ENCODE measurements at places on chromosomes 4 and X.

- DNase-seq = peak; percentile 11
Measured at GRCh38 chrX:82961129-82961528, 547.0 kb upstream of the POU3F4 start.

- DNase-seq = no peak
Measured at GRCh38 chr4:187179086-187180058, 455.7 kb upstream of the FAT1 start.

DNA sequence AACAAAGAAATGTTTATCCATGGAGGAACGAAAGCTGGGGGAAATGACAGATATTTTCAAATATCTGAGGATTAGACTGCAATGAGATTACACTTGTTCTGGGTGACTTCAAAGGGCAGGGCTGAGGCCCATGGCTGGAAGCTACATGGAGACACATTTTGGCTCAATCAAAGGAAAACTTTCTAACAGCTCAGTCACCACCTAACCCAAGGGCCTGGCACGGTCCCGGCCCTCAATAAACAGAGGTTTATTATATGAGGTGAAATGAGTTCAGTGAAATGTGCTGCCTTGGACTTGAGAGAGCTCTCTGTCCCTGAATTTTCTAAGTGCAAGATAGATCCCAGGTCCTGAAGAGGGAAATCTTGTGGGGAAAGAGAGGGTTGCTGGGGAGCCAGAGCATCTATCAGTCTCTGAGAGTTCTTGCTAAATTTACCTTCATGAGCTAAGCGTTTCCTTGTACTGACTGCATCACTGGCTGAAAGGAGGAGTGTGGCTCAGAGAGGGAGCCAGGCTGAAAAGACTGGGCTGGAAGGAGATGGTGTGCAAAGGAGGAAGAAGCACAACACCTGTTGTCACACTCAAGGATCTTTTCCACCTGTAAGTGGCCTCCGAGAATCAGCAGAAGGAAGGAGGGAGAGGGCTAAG, 2.0 kb upstream of the RIPPLY1 start:
- no peak for DNase-seq

DNA sequence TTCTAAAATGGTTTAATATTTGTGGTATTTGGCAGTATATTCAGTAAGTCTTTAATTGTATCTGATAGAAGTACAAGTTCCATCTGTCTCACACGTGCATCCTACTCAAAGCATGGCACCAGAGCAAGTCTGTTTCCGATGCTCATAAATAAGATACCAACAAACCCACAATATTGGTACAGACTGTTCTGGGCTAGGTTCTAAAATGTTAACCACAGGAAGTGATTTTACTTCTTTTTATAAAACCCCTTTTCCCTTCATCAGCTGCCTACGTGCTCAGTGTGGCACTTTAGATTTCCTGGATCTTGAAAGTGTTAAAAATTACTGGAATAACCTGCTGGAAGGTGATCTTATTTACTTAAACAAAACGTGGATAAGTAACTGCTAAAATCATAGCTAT, 165.1 kb downstream of the CFAP299 start:
- DNase-seq = no peak

GRCh38 chr4:9704551-9705332, 76.7 kb upstream of the DRD5 start:
- DNase-seq = peak; percentile 53

DNA sequence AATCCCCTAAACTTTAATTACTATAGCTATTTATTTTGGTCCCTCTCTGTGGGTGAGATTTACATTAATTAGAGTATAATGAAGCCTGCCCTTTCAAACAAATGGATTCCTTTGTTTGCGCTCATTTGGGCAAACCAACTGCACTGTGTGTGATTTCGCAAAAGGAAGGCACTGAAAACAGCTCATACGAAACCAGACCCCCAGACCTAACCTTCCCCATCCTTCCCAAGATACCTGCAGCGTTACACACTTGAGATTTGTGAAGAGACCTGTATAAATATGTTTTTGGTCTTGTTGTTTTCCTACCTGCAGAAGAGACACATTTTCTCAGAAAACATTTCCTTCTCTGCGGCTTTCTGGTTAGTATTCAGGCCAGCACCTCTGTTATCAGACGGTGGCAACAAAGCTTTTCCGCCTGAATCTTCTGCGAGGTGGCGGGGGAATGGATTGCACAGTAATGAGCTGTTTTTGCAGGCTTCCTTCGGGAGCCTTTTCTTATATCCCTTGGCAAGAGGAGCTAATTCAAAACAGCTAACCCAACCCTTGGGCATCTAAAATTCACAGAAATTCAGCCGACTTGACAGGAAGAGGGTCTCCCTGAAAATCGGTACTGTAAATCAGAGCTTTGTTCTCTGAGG, 47.6 kb downstream of the CBLL2 start:
- no peak for DNase-seq

DNA sequence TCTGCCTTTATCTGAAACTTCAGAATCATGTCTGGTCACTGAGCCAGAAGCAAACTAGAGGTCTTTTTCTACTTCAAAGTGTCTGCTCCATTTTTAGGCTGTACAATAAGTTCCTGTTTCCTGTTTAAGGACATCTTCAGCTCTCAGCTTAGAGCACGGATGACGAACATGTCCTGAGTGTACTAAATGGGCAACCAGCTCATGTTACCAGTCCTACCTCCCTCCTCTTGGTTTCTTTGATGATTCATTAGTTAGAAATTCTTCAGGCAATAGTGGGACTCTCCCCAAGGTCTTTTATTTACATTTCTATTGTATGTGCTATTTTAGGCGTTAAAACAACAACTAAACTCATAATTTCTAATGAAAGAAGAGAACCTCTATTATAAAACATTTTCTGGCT, 58.0 kb downstream of the ENPEP start:
- no peak for DNase-seq

DNA sequence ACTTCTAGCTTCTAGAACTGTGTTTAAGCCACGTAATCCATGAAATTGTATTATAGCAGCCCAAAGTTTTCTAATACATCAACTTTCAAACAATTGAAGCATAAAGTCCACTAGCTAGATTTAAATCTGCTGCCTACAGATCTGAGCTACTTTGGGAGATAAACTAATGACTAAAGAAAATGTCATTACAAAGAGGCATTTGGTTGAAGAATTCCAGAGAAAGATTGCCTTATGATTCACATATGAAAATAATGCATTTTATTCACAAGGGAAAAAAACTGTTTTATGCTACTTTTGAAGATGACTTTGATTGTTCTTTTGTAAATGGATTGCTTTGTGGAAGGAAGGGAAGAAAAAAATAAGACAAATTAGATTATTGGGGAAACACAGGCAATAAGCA, 124.1 kb upstream of the SLIT2 start:
- DNase-seq = no peak

GRCh38 chrX:31036895-31037294, 34.9 kb downstream of the FTHL17 start:
- peak; percentile 36 for DNase-seq

DNA sequence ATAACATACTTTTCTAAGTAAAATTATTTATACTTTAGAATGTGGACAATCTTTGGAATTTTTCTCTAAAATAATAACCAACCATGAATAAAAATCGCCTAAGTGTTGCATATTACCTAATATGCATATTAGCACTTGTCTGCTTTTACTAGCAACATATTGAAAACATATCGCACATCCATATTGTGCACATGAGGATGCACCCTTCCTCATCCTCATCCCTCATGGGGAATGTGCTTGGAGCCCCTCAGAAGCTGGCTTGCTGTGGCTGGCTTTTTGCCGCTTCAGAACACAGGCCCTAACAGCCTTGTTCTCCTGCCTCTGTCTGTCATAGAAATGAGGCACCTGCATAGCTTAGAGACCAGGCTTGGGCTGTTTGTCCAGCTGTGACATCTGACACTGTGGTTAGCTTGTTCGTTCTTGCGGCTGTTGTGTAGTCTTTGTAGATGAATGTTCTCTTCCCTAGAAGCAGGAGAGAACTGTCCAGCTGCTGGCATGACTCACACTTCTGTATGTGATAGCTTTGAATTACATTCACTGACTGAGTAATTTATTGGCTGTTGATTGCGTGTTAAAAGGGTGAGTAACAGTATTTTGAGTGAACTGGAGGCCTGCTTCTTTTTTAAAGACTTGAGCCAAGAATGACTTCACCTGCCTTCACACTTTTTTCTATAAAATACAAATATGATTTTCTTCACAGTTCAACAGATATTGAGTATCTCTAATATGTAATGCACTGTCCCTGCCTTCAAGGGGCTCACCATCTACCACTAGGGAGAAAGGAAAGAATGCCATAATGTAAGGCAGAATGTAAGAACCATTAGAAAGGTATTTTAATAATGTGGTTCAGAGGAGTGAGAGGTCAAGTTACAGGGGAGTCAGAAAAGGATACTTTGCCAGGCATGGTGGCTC, 81.9 kb downstream of the HMGB2 start:
- peak; percentile 17 for DNase-seq

GRCh38 chr4:36220776-36221175, 23.5 kb downstream of the ARAP2 start:
- DNase-seq = no peak

GRCh38 chr4:1057403-1057745, 45.9 kb downstream of the FGFRL1 start:
- DNase-seq = no peak

DNA sequence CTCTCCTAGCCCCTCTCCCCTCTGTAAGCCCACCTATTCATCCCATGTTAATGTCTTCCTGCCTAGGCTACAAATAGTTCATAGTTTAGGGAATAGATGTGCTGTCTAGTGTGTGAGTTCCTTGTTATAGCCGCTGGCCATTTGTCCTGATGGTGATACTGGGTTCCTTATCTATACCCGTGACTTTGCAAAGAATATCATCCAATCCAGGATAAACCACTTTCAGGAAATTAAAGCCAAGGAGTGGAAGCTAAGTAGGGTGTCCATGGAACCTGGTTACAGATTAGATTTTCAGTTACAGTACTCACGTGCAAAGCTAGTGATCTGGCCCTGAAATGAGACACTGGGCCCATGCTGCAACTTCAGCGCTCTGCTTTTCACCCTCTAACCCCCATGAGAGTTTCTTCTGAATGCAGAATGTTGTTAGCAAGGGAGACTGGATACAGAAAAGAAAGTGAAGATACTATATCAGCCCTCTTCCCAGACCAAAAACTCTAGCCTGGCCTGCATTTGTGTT, 111.4 kb downstream of the TMEM164 start:
- DNase-seq = no peak

GRCh38 chr4:187149229-187149945, 425.7 kb upstream of the FAT1 start:
- DNase-seq = no peak

GRCh38 chr4:26365537-26366150, 44.8 kb downstream of the RBPJ start:
- DNase-seq = no peak

GRCh38 chrX:18490806-18491555, 65.6 kb downstream of the CDKL5 start:
- no peak for DNase-seq

DNA sequence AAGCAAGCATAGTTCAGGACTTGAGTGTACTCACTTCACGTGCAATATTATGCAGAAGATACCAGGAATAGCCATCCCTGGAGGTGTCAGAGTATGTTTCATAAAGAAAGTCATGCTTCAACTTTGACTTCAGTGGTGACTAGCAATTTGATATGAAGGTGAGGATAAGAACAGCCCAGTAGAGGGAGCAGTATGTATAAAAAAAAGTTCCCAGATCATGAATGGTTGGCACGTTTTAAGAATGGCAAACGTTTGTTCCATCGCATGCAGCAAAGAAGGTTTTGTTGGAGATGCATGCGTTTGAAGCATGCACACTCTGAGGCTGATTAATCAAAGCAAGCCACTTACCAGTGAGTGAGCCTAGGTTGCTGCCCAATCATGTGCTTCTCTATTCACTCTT, 33.5 kb upstream of the SLITRK4 start:
- DNase-seq = no peak

DNA sequence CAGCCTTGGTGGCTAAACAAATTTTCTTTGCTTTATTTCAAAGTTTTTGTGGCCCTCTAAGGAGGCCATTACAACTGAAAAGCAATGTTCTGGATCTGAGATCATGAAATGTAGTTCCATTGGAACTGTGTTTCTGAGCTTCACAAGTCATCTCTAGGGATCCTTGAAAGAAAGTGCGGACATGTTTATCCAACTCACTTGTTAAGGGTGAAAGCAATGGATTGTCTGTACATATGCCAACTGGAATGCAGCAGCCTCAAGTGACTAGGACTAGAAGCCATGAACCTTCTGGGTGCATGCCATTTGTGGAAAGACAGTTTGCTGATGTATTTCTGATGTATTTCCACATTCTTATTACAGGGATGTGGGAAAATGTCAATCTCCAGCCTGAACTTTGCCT, 36.7 kb upstream of the KLHL13 start:
- DNase-seq = no peak

GRCh38 chr4:99099311-99099710, 10.7 kb upstream of the ADH5 start:
- DNase-seq = no peak

GRCh38 chr4:82638479-82638878, 76.7 kb upstream of the TMEM150C start:
- no peak for DNase-seq

DNA sequence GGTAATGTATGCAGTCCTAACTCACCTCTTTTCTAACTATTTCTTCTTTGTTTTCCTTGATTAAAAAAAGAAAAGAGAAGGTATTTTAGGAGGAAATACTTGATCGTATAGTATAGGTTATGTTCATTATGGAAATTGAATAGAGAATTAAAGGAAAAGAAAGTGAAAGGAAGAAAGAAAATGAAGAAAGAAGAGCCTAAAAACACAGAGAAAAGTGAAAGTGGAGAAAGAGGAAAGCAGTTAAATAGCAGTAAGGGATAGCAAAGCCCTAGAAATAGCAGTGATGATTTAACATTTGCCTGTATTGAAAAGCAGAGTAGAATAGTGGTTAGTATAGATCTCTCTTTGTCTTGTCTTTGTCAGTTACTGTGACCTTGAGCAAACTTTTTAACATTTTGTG, 37.0 kb downstream of the MRPL1 start:
- DNase-seq = no peak

DNA sequence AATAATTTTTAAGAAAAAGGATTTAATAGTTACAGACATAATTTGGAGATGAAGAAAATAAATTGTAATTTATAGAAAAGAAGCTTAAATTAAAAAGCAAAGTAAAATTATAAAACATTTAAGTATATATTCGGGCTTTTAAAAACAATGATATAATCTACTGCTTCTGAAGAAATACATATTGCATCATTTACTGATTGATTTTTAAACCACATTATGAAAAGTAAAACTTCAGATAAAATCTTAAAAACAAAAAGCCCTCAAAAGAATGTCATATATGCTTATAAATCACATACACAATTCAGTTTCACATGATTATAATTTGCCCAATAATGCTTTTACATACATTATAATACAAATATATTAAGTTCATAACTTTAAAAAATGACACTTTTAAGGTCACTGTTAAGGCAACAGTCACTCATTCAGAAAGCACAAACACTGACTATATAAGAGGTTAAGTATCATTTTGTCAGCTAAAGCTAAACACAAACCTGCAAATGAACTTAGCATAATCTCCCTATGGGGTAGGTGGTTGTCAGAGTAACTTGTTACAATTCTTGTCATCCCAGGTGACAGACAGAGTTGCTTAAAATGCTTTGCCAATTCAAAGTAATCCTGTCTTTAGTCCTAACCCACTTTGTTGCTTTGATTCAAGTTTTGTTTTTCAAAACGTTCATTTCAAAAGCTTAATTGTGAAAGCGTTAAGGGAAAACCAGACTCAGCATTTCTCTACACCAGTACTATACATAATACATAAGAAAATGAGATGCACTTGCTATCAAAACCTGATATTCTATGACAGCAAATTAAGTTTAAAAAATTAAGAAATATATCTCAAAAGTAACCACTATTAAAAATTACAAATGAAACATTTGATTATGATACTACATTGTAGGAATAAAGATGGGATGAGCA, 90.6 kb upstream of the MAB21L2 start:
- DNase-seq = no peak

All from WTC11 (cell line).